Urothelium cell line (cell line): ENCODE measurements at places on chromosomes 2 and 18.

DNA sequence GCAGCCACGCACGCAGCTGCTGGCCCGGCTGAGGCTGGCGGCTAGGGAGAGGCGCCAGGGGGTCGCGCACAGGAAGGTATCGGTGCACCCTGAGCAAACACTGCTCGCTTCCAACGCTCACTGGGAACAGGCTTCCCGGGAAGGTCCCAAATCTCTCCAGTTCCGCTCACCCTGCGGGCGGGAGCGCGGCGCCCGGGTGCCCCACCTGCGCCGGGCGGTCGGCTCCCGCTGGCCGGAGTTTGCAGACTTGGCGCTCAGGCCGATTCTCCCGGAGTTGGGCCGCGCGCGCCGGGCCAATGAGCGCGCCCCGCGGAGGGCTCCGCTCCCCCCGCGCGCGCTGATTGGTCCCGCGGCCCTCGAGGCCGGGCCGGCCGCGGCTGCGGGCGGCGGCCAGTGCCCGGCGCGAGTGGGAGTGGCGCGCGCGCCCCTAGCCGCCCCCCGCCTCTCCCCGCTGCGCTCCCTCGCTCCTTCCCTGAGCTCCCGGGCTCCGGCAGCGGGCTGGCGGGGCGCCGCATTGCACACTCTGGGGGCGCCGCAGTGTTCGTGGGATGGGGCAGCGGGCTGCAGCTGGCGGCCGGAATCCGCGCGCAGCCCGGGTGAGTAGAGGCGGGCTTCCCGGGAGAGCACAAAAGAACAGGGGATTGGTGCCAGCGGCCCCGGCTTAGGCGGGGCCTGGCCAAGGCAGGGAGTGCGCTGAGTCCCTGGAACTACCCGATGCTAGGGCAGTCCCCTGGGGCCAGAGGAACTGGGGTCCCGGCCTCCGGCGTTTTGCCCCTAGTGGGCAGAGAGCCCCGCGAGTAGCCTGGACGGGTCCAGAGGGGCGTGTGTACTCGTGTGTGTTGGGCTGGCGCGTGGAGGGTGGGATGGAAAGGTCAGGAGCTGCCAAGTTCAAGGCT is at the start of gene LYPD6:
Gene LYPD6, plus strand, starts transcription at position 461 of the 896 bp plus-strand sequence. CDS start 107,122 bp downstream, outside the sequence.
- peak; percentile 95 for DNase-seq

DNA sequence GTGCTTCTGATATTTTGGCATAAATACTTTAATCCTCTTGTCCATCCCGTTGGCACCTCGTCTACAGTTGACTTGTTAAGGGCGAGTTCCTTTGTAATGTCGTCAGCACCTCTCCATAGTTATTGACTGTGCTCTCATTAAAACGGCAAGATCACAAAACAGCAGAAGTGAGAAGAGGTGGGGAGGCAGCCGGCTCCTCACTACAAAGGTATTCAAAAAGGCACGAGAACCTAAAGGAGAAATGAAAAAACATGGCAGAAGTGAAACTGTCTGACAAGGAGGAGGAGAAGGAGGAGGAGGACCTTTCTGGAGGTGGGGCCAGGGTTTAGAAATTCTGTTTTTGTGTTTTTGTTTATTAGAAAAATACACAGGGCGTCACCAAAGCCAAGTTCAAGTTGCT is 235.6 kb downstream of the BCL11A start:
- DNase-seq: no peak

DNA sequence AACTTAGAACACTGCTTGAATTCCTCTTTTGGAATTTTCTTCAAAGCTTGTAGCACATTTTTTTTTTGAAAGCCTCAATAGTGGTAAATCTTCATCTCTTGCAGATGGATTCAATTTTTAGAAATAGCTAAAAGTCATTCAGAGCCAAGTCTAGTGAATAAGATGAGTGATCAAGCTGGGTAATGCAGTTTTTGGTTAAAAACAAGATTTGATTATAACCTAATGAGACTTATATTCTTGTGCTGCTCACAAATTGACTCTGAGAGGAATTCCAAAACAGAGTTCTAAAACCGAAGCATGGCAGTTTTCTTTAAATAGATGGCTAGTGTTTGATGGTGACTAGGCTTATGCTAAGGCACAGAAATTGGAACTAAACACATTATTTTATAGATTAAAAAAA is 2072.6 kb upstream of the CELF4 start:
- DNase-seq: no peak

- DNase-seq: no peak
Measured at GRCh38 chr2:237315829-237316225, 98.1 kb downstream of the COL6A3 start.

DNA sequence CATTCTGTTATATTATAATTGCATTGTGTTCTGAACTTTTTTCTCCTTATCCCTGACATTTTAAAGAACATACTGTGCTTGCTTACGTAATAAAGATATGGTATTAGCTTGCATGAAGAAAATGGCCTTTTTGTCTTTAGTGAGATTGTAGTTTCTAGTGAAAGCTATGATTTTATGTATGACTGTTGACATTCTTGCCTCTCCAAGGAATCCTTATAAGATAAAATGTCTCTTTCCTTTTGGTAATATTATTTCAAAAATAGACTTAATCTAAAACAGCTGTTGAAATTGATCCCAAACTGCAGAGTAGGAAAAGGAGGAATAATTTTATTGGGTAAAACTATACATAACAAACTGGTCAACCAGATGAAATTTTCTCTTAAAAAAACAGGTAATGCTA is 40.8 kb upstream of the CCDC102B start:
- no peak for DNase-seq

DNA sequence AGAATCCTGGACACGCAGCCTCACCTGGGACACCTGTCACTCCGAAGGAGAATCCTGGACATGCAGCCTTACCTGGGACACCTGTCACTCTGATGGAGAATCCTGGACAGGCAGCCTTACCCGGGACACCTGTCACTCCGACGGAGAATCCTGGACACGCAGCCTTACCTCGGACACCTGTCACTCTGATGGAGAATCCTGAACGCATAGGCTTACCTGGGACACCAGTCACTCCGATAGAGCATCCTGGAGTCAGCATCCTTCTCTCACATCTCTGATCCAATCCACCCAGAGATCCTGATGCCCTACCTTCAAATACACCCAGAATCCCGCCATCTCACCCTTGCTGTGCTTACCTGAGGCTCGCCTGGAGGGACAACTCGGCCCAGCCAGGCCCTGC is 154.9 kb downstream of the NDUFA10 start:
- no peak for DNase-seq
